GM12892 (cell line): ENCODE measurements at places on chromosomes 1 and 21.

GRCh38 chr1:33966346-33967141 is 102.7 kb downstream of the HMGB4 start:
- DNase-seq, result no peak

DNA sequence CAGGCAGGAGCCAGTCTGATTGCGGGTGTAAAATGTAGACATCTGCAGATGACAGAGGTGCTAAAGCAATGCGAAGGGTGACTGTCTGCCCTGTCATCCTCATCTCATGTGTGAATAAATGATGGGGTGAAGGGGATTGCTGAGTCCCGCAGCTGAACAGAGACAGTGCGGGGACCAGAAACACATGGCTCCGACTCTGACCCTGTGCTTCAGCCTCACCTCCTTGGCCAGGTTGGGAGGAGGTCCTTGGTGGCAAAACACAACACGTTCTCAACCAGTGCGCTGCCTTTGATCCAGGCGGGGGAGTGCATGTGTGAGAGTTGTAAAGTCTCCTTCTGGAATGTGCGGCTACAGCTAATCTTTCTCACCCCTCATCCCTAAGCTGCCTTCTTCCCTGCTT is 32.0 kb upstream of the TTC22 start:
- no peak for DNase-seq

DNA sequence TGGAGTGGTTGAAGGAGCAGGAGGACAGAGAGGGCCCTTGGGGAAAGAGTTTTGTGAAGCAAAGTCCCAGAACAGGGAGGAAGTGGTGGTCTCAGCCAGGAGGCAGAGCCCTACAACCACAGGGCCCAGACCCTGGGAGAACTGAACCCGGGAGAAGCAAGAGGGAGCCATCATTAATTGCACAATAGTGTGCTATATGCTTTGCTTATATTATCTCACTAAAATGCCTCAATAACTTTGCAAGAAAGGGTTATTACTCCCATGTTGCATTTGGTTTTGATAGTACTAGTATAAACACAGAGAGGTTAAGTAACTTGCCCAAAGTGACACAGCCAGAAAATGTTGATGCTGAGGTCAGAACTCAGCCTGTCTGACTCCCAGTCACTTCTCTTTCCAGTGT is 124.3 kb downstream of the FOXD2 start:
- DNase-seq, result no peak

DNA sequence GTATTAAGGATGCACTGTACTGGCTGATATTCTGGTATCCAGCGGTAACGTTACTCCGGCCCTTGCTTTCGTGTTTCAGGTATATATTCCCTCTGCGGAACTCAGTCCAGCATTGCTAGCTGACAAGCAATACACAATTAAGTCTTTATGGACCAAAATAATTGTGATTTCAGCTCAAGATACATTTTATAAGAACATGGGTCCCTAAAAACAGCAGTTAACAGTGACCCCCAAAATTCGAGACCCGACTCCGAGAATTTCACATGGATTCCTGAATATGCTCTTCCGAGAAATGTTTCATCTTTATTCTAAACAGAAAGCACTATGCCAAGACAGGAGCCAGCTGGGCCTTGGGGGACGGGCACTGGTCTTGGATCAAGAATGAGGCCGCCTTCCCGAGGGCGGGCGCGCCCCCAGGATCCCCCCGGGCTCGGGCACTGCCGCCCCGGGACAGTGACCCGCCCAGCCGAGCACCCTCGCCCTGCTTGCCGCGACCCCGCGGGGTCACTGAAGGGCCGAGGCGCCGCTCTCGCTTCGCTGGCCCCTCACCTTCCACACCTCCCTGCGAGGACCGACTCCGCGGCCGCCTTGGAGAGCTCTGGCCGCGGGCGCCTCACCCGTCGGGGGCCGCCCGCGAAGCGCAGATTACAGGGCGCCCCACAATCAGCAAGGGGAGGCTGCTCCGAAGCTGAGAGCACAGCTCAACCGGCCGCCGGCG is 610 bp downstream of the SCYL3 start:
- DNase-seq, result no peak

- no peak for DNase-seq
Observed at GRCh38 chr21:34981791-34982190, 67.3 kb downstream of the RUNX1 start.

- DNase-seq, result no peak
Observed at GRCh38 chr1:69196071-69196470, 371.7 kb upstream of the LRRC7 start.
